ENCODE measurements at places on chromosomes 3 and 15.
A peak's percentile ranks its signal among the peaks of the same experiment; 100 is the strongest.

DNA sequence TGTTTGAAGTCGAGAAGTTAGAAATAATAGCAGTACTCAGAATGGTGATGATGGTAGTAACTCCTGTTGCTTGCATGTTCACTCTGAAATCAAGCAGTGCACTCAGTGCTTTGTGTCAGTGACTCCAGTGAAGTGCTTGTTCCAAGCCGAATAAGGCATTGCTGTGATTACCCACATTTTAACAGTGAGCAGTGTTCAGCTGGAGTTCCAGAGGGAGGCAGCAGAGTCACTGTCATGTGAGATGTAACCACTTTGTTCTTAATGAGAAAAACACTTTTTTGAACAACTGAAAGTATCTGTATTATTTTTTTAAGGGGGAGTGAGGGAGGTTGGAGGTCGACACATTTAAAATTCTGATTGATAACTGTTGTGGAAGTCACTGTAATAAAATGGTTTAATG, 3.7 kb downstream of the MDFIC2 start:
- peak; percentile 72 for DNase-seq

DNA sequence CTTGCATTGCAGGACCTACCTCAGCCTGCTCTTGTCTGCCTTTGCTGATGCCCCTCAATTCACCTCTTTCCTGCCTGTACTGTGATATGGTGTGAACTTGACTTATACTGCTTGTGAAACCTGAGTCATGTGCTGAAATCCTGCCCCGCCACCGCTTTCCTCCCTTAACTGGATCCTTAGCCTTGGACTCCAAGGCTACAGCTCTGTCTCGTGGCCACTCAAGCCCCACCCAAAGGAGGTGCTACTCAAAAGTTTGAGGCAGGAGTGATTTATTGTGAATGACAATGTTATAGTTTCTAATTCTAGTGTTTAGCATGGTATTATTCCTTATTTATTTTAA, 56.1 kb downstream of the MYZAP start:
- peak; percentile 32 for DNase-seq

- DNase-seq = no peak
Observed at GRCh38 chr3:61864886-61865285, 303.5 kb downstream of the PTPRG start.

- DNase-seq = no peak
Observed at GRCh38 chr15:52408823-52409222, 113.2 kb upstream of the MYO5C start.

DNA sequence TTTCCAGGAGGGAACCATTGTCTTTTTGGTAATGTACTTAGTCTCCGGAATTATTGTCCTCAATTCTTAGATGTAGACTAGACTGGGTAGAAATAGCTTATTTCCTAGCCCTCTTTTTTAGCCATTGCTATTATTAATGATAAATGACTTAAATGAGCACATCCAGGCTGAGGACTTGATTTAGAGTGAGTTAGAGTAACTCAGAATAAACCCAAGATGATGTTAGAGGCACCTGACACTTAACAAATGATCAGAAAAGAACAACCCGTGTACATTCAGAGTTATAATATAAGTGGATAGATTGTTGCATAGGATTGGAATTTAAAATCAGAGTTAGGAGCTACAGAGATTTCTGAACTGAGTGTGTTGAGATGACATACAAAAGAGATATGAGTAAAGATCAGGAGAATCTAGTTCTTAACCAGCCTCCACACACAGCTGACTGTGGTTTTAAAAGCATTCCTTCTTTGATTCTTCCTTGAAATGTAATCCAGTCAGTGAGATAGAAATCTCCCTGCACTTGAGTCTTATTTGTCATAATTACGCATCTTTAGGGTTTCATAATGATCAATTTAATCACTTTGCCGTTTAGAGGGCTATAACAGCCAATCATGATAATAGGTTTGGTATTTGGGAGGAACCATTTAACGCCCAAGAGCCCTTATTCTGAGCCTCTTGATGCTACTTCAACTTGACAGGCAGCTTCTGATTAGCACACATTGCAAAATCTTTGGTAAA, 366.5 kb downstream of the GAP43 start:
- DNase-seq = peak; percentile 73

DNA sequence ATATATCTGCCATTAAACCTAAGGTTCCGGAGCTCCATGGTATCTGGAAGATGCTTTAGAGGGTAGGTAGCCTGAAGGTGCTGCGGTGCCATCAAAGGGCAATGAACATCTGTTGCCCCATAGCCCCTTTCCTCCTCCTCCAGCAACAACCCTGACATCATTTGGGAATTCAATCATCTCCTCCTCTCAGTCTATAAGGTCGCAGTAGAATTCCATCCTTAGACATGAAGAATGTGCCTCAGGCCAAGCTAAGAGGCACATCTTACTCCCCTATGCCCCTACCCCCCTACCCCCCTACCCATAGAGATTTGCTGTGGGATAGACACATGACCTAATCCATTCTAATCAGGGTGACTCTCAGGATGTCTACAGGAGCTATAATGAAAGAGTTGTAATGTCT, 1099.7 kb upstream of the CFAP20DC start:
- DNase-seq = no peak

GRCh38 chr3:150759319-150759718, 3.6 kb downstream of the SIAH2 start:
- DNase-seq = no peak

- DNase-seq = peak; percentile 70
Observed at GRCh38 chr3:149534671-149535332, 60.3 kb downstream of the TM4SF4 start.

DNA sequence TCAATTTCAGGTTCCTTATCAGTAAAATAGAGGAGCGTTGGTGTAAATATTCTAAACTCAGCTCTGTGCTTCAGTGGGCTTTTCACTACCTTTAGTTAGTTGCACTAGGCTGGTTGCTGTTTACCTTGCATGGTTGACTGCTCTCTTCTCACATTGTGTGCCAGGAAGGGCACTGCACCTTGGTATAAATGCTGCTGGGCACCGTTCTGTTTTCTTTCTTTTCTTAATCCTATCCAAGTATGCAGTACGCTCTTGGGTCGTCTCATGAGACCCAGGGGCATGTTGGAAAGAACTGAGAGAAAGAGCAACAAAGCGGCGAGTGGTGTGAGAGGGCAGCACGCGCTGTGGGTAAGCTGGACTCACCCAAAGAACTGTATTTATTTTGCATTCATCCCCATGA, 22.4 kb downstream of the KCNMB2 start:
- no peak for DNase-seq

DNA sequence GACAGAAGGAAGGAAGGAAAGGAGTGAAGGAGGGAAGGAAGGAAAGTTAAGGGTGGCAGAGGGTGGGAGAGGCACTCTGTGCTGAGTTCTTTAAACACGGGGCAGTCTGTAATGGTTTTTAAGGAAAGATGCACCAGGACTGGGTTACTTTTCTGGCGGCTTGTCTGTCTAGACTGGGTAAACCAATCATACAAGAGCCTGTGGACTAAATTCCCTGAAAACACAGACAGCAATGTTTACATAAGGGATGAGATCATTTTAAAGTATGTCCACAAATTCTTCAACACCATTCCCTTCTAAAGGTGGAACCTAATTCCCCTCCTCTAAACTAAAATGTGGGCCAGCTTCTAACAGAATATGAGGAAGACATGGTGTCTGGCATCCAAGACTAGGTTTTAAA, 235.5 kb upstream of the IGF1R start:
- DNase-seq = no peak

DNA sequence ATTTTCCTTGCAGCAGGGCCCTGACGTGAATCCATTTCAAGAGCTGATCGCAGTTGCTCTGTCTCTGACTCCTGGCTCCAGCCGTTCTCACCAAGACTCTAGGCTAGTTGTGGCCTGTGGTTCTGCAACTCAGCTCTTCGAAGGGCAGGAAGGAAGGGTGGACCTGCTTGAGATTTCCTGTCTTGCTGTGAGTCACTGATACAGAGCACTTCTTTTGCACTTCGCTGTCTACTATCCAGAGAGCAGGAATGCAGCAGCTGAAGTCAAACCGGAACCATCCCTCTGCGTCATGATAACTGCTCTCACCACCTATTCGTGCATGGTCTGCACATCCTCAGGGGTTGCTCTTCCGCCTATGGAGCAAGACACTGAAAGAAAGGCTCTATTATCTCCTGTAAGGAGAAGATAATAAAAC, 59.7 kb downstream of the RAP2B start:
- DNase-seq = peak; percentile 99

- peak; percentile 35 for DNase-seq
Observed at GRCh38 chr15:78937132-78937739, 7.6 kb downstream of the CTSH start.

DNA sequence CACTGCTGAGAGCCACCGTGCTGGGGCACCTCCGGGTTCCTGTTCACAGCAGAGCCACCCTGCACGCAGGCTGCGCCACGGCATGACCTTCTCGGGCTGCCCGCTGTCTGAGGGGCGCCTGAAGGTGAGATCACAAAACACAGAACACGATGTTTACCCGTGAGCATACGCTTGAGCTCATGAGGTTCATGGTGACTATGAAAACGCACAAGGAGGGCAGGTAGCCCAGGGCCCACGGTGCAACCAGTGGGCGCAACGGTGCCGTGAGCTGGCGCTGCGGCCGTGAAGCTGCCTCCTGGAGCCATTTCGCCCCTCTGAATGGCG, 36.1 kb downstream of the KLHL25 start:
- DNase-seq = no peak

Measured in choroid plexus epithelial cell (primary cell).